ENCODE measurements at places on chromosomes 12 and 14.
A peak's percentile ranks its signal among the peaks of the same experiment; 100 is the strongest.

DNA sequence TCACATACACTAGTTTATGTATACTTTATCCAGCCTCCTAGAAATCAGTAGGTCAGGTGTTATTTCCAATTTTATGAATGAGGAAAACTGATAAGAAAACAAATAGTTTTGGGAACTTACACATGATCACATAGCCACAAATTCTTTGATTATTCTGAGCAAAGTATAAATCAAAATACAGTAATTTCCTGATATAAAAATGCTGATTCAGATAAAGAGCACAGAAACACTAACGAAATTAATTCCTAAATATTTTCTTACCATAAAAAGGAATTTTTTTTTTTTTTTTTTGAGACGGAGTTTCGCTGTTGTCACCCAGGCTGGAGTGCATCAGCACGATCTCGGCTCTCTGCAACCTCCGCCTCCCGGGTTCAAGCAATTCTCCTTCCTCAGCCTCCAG, 275.4 kb downstream of the SOX5 start:
- DNase-seq = no peak

DNA sequence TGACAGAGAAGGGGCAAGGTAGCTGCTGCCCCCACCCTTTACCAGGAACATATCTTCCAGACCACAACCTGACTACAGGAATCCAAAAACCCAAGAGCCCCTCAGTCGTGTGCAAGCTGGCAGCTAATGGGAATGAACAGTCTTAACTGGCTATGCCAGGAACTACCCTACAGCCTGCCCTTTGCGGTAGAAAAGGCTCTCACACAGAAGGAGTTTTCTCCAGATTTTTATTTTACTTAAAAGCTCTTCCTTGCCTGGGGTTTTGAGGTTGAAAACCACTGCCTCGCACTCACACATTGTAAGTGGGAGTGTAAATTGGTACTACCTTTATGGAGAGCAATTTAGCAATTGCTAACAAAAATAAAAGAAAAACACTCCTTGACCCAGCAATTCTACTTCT, 28.3 kb downstream of the PITPNM2 start:
- no peak for DNase-seq

DNA sequence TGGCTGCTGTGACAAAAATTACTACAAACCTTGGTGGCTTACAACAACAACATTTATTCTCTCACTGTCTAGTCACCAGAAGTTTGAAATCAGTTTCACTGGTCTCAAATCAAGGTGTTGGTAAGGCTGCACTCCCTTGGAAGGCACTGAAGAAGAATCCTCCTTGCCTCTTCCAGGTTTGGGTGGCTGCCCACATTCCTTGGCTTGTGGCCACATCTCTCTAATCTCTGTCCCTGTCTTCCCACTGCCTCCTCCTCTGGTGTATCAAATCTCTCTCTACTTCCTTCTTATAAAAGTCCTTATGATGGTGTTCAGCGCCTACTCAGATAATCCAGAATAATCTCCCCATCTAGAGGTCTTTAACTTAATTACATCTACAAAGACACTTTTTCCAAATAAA, 31.0 kb downstream of the PLCZ1 start:
- no peak for DNase-seq

- DNase-seq = no peak
These were observed 72.4 kb downstream of the IFT43 start for GRCh38 chr14:76057914-76058313.

DNA sequence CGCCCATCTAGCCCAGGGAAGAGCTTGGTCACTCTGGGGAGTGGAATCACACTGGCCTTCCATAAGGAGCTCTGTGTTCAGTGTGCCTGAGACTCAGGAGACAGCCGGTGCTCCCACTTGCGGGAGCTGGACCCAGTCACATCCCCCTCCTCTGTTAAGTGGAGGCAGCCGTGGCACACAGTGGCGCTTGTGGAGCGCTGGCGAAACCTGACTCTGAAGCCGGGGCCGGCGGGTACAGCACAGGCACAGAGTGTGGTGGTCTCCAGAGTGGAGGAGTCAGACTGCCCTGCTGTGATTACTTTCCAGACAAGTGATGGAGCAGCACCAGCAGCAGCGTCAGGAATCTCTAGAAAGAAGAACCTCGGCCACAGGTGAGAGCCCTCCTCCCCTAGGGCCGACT, 33.0 kb downstream of the DEGS2 start:
- DNase-seq = no peak

DNA sequence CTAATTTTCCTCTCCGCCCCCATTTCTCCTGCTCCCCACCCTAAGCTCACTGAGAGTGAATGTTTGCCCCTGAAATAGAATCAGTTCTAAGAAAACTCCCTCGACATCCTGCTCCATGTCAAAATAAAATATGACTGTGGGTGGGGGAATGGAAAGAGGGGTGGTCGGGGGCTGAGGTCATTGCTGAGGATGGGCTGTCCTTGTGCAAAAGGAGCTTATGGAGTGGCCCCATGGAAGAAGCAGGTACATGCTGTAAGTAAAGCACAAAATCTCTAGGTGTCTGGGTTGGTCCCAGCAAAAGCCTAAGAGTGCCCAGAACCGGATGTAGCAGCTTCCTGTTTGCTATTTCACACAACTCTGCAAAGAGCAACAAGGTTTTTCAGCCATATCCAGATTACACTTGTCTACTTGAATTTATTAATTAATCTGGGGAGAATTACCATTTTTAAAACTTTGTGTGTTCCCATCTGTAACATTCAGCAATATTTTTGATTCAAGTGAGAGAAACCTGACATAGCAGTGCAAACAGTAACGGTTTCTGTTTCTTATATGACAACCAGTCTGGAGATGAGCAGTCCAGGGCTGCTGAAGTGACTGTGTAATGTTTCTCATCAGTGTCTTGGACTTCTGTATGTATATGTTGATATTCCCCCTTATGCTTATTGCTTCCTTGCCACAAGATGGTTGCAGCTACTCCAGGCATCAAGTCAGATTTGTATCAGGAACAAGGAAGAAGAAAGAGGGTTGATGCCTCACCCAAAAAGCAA, 40.4 kb upstream of the GZMB start:
- DNase-seq = peak; percentile 30

DNA sequence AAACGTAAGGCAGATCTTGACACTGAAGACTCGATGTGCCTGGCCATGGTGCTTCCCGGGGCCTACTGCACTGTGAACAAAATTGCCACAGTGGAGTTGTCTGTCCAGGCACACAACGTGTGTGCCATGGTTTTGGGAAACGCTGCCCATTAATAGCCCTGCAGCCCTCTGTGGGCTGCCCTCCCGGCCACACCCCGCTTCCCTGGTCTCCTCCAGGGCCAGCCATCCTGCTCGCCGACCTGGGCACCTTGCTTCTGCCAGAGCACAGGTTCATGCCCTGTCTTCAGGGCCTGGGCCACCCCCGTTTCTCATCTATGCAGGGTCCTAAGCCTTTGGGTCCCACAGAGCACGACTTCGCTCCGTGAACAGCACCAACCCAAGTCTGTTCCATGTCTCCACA, 18.9 kb downstream of the MEG3 start:
- DNase-seq = no peak

DNA sequence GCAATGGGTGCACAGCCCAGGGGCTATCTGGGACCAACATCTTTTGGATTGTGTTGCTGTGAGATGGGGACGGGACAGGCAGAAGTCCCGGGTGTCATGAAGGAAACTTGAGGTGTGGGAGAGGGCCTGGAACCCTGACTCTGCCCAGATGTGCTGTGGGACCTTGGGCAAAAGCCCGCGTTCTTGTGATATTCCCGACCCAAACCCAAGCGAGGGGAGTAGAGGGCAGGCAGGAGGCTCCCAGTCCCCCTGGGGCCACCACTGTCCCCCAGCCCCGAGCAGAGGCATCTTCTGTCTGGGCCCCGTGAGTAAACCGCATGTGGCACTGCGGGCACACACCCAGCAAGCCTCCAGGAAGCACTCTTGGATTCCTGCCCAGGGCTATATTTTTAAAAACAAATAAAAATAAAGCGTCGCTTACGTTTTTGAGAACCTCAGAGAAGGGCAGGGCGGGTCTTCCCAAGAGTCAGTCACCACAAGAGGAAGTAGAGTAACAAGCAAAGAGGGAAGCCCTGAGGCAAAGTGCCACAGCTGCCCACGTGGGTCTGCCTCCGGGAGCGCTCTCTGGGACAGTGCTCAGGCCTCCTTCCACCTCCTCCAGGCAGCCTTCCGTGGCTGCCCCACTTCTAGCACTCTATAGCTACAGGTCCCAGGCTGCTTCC, 39.5 kb downstream of the BEGAIN start:
- peak; percentile 89 for DNase-seq

DNA sequence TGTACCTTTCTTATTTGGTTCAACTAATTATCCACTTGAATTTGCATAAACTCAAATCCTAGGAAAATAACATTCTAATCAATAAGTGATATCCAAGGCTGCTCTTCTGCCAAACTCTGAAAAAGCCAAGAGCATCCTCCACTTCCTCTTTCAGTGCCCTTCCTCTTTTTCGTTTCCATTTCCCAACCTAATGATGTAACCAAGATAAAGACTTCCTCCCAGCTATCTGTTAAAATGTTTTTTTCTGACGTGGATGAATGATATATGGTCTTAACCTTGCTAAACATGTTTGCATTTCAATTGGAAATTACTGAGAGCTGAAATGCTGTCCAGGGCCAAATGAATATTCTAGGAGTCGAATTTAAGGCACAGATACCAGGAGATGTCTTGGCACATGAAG, 459.5 kb upstream of the PDE3A start:
- peak; percentile 91 for DNase-seq

DNA sequence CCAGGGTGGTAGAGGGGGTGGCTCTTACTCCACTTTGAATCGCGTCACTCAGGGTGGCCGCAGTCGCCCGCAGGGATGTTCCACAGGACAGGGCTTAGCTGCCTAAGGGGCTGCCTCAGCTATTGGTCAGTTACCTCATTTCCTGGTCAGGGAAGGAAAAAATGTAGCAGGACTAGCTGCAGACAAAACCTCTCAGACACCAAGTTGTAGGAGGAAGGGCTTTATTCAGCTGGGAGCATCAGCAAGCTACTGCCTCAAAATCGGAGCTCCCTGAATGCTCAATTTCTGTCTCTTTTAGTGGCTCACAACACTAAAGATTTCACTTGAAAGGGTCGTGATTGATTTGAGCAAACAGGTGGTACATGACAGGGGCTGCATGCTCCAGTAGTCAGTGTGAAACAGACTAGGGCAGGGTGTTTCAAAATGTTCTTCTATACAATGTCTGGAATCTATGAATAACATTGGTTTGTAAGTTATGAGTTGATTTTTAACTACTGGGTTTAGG, 6.4 kb upstream of the CLEC6A start:
- DNase-seq = no peak

- no peak for DNase-seq
These were observed 1.8 kb downstream of the SRRM4 start for GRCh38 chr12:118982984-118983761.

- DNase-seq = no peak
These were observed 782.1 kb upstream of the TBX3 start for GRCh38 chr12:115466076-115466475.

- DNase-seq = peak; percentile 4
These were observed 16.3 kb downstream of the AKAP6 start for GRCh38 chr14:32345311-32345791.
